ENCODE measurements at places on chromosomes 4 and X.

DNA sequence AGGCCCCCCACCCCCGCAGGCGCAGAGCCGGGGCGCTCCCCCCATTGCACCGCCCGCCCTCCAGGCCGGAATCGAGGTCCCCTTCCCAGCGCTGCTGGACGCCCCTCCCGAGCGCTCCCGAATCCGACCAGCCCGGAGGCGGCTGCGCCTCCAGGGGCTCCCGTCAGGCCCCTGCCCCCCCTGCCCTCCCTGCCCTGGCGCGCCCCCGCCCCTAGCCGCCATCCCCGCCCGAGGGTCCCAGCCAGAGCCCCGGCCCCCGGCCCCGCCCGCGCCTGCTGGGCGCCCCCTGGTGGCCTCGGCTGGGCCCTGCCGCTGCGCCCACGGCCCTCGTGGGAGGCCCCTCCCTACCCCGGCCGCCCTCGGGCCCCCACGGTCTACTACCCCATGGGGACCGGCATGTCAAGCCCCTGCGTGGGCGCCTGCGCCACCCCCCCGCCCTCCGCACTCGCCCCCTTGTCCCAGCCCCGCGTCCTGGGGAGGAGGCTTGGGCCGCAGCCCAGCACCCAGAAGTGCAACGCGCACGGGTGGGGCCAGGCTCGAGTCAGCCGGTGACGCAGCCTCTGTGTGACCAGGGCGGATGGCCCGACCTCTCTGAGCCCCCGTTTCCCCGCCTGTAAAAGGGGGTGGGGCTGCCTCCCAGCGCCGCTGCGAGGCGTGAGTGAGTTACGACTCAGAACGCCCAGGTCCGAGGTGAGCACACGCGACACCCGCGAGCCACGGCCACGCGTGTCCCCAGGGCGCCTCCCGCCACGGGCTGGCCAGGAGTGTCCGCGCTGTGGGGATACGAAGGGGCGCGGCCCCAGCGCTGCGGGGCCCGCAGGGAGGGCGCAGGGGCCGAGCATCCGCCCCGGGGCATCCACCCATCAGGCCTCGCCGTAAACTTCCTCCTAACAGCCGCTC is 104.9 kb downstream of the FAM53A start:
- peak; percentile 94 for DNase-seq

GRCh38 chrX:133335027-133335426 is 80.3 kb downstream of the GPC4 start:
- no peak for DNase-seq

DNA sequence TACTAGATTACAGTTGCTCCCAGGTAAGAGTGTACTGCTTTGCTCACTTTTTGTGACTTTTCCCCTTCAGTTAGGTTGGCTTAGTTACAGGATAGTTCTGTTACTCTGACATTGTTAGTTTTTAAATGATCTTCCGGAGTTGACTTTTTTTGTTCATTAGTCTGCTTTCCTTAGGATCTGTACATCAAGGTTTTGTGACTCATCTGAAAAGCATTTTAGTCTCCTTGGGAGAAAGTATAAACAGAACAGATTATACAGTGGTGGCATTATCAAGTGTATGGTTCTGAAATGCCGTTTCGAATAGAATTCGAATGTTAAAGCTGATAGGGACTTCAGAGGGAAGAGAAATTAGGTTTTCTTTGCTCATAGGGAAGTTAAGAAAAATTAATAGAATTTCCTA is 63.3 kb downstream of the USP9X start:
- DNase-seq, result no peak

DNA sequence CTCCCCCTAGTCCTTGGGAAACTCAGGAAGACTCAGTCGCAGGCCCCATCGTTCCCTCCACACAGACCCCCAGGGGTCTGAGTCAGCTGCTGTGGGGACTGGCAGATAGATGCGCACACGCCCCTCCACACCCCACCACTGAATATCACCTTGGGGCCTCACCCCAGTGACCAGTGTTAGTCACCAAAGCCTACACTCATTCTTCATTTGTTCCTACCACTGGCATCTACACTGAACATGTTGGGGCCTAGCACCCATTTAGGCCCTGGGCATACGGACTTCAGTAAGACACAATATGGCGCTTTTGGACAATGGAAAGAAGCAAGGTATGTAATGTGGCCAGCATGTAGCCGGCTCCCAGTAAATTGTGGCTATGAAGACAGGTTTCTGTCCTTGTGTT is 154.1 kb upstream of the PJA1 start:
- no peak for DNase-seq

DNA sequence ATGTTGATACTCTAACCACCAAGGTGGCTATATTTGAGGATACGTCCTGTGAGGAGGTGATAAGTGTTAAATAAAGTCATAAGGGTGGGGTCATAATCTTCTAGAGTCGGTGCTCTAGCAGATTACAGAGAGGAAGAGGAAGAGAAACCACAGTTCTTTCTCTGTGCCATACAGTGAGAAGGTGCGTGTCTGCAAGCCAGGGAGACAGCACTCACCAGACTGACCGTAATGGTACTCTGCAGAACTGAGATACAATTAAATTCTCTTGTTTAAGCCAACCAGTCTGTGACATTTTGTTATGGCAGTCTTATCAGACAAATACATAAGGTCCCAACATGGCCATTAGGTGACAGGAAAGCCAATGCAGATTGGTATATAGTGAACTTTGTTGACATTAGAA is 480.9 kb upstream of the IGFBP7 start:
- DNase-seq, result no peak

- no peak for DNase-seq
These were observed 562.7 kb downstream of the RPA4 start for GRCh38 chrX:97446298-97446882.

GRCh38 chr4:128450326-128451120 is 162.9 kb upstream of the PGRMC2 start:
- no peak for DNase-seq

DNA sequence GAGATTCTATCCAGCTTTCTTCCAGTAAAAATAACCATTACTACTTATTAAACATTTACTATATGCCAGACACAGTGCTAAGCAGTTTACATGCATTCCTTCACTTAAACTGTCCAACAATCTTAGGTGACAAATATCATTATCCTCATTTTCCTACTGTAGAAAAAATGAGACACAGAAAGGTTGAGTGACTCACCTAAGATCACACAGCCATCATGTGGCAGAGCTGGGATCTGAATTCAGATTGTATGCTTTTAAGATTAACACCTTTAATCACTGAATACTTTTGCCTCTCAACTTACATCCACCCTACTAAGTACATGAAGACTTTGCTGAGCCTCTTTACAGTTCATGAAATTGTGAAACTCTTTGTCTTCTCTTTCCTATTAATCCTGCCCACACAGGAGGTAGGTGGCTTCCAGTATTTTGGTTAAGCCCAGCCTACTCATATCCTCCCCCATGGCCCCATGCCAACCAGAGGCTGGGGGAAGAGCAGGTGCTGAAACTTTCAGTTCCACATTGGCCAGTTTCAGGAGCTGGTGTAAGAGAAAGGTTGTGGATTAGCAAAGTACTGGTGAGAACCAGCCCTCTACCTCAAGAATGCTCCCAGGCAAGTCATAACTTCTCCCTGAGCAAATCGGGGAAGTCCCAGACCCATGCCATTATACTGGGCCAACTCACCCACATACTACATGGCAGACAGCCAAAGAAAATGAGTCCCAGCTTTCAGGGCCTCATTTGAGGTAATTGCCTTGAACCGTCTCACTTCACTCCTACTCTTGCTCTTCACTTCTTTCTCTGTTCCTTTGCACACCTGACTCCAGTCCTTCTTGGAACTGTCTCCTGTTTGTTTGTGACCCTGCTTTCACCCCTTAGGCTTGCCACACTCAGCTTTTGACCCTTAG is 211.1 kb downstream of the GUCY2F start:
- no peak for DNase-seq

DNA sequence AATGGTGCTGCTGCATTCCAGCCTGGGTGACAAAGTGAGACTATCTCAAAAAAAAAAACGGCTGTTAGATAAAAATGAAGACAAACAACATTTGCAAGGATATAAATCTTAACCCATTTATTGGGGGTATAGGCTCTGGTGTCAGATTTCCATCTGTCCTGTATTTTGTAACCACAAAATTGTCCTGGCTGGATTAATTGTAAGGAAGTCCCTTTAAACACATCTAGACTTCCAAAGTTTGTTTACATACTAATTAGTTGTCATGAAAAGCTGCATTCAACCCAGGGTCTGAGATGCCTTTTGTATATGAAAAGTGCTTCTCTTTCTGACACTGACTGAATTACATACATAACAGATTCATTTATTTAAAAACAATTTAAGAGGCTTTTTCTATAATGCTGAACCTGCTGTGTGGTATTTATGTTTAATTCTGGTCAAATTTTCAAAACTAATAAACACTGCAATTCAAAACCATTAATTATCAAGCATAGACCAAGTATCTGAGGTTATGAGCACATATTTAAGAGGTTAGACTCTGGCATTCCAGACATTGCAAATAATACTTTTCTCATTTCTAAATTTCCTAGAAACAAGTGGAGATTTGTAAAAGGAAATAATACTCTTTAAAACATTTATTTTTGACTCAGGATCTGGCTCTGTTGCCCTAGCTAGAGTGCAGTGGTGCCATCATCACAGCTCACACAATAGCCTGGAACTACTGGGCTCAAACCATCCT is 17.5 kb upstream of the UGDH start:
- no peak for DNase-seq

GRCh38 chr4:113358784-113359183 is 309.3 kb downstream of the ANK2 start:
- DNase-seq, result no peak

- no peak for DNase-seq
These were observed 322.0 kb downstream of the TMA16 start for GRCh38 chr4:163816494-163816893.

DNA sequence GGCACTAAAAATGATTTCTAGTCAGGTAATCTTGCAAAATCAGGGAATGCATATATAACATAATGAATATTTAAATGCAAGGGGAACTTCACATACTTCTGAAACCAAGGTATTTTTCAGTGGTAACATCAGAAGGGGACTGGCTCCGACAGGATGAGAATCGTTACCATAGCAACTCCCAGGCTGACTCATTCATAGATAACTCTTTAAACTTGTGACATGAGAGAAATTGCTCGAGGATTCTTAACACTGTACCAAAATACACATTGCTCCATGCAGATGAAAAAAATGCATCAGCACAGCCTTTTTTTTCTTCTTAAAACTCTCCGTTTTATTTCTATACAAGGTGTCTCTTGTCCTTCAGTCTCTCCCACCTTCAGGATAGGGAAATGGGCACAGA is 114.3 kb downstream of the GABRB1 start:
- no peak for DNase-seq

- no peak for DNase-seq
These were observed 53.2 kb upstream of the TNIP3 start for GRCh38 chr4:121217351-121217750.

- no peak for DNase-seq
These were observed 25.7 kb upstream of the BCLAF3 start for GRCh38 chrX:20016616-20016945.

- no peak for DNase-seq
These were observed 82.1 kb downstream of the CLDN34 start for GRCh38 chrX:10049236-10049635.

GRCh38 chr4:88630756-88631155 is 38.5 kb downstream of the HERC3 start:
- DNase-seq, result no peak

GRCh38 chrX:45714866-45715265 is 514.2 kb upstream of the DIPK2B start:
- DNase-seq, result peak; percentile 12

DNA sequence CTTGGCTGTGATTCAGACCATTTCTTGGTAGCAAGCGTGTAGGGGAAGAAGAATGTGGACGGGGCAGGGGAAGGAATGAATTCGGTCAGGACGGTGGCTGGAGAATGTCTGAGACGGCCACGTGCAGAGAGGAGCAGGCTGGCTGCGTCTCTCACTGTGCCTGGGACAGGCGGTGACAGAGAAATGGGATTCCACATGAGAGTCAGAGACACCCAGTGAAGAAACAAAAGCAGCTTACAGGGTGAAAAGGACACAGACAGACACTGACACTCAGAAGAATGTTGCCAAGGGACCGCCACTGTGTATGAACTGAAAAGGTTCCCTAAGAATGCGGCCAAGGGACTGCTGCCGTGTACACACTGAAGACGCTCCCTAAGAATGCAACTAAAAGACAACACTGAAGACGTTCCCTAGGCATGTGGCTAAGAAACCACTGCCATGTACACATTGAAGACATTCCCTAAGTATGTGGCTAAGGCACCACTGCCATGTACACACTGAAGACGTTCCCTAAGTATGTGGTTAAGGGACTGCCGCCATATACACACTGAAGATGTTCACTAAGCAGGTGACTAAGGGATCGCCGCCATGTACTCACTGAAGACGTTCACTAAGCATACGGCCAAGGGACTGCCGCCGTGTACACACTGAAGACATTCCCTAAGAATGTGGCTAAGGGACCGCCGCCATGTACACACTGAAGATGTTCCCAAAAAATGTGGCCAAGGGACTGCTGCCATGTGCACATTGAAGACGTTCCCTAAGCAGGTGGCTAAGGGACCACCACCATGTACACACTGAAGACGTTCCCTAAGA is 49.1 kb downstream of the DHRSX start:
- DNase-seq, result no peak

DNA sequence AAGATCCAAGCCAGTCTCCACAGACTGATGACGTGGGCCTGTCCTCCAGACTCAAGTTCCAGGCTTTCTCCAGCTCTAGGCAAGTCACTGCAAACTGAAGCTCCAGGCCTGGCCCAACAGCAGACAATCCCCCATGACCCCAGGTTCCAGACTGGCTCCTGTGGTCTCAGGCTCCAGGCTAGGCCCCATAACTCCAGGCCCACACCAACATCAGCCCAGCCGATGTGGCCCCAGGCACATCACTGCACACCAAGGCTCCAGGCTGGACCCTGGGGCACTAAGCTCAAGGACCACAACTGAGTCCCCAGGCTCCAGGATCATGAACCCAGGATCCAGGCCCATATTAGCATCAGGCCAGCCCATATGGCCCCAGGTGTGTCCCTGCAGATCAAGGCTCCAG is 143.6 kb downstream of the COX7B2 start:
- DNase-seq, result no peak

- DNase-seq, result no peak
These were observed 11.7 kb upstream of the RAB40A start for GRCh38 chrX:103531002-103531401.

DNA sequence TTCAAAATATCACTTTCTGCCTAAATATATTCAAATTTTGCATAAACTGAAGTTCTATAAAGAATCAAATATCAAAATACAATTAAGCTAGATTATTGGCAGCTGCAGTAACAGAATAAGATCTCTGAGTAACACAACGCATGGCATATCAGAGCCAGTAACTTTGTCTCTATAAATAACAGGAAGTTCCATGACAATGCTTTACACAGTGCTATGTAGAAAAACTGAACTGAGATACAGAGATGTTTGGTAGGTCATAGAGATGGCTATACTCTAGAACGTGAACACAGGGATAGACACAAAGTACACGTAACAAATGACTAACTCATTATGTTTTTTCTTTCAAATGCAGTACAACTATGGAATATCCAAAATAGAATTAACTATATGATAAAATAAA is 18.2 kb downstream of the UBE2D3 start:
- DNase-seq, result no peak

- DNase-seq, result no peak
These were observed 1.7 kb upstream of the PPP2R2C start for GRCh38 chr4:6474053-6474568.

- DNase-seq, result no peak
These were observed 206.3 kb upstream of the FGF13 start for GRCh38 chrX:138917781-138918180.

All from right cardiac atrium (tissue), 5 donors.